Stromal cell of bone marrow (primary cell): ENCODE measurements at places on chromosomes 2 and 18.

DNA sequence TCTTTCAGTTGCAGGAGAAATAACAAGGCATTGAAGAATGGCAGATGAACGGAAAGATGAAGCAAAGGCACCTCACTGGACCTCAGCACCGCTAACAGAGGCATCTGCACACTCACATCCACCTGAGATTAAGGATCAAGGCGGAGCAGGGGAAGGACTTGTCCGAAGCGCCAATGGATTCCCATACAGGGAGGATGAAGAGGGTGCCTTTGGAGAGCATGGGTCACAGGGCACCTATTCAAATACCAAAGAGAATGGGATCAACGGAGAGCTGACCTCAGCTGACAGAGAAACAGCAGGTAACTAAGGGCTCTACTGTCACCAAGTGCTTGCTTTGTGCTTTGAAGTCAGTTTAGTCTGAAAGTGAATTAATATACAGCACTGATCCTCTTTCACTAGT lies 118.5 kb upstream of the UNC80 start:
- DNase-seq = no peak

DNA sequence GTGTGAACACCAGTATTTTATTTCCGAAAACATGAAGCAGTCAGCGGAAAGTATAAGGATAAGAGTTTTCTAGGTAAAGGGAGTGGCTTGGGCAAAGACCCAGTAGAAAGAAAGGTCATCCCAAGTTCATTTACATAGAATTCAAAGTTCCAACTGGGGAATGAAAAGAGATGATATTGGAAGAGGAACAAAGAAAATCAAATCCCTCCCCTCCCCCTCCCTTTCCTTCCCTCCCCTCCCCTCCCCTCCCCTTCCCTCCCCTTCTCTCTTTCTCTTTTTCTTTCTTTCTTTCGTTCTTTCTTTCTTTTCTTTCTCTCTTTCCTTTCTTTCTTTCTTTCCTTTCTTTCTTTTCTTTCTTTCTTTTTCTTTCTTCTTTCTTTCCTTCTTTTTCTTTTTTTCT lies 675.7 kb upstream of the NRXN1 start:
- no peak for DNase-seq

DNA sequence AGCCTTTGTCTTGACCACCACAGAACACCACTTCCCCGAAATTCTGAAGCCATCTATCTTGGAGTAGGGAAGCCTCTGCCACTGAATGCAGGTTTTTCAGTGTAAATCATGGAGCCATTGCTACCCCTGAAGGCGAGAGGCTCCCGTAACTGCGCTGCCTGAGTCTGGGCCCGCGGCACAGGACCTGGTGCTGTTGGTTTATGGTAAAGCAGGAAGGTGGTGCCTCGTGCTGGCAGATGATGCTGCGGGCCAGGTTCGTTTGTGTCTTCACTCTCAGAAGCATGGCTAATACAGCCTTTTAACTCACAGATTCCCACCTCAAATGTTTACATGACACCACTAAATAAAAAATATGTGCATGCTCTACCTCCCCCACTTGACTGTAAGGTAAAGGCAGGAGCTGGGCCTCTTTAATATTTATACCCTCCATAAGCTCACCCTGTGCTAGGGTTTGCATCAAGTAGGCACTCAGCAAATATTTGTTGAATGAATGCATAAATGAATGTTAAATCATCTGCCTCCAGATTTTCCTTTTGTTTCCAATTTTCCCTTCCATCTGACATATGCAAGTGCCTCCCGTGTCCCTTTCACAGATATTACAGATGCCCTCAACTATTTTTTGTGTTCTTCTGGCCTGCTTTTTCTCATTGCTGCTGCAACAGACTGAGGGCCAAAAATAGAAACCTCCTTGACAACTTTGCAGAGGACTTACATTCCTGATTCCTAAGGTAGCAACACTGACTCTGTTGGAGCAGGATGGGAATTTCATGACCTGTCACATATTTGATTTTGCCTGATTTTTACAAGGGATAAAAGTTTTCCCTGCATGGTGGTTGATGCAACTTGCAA lies 83.5 kb upstream of the CPO start:
- no peak for DNase-seq

- no peak for DNase-seq
Measured at GRCh38 chr2:21102356-21102755, 21.4 kb upstream of the TDRD15 start.

- DNase-seq = no peak
Measured at GRCh38 chr2:72992734-72993102, 75.4 kb downstream of the EMX1 start.
